ENCODE measurements at places on chromosomes 1 and 21.

GRCh38 chr1:179754041-179754624 is 11.0 kb downstream of the FAM163A start:
- no peak for DNase-seq

GRCh38 chr1:200166411-200166810 is 138.9 kb downstream of the NR5A2 start:
- DNase-seq = no peak

- peak; percentile 46 for DNase-seq
Observed at GRCh38 chr1:165068741-165069140, 287.8 kb downstream of the LMX1A start.

GRCh38 chr1:203629016-203629506 is 2.4 kb downstream of the ATP2B4 start:
- DNase-seq = no peak

GRCh38 chr1:29256394-29256793 is 20.1 kb downstream of the PTPRU start:
- DNase-seq = no peak

DNA sequence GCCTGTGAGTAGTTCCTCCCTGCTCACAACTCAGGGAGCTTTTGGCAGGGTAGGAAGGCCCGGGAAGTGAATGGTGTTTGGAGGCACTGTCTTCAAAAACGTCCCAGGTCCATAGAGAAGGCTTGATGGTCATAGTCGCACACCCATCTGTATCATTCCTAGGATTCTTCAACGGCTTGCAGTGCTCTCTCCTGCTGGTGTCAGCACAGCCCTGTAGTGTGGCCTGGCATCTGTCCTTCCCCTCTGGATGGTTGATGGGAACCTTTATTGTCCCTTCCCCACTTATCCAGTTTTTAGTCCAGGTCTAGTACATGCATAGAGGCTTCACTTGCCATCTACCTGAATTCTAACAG is 142.8 kb upstream of the HOOK1 start:
- no peak for DNase-seq

DNA sequence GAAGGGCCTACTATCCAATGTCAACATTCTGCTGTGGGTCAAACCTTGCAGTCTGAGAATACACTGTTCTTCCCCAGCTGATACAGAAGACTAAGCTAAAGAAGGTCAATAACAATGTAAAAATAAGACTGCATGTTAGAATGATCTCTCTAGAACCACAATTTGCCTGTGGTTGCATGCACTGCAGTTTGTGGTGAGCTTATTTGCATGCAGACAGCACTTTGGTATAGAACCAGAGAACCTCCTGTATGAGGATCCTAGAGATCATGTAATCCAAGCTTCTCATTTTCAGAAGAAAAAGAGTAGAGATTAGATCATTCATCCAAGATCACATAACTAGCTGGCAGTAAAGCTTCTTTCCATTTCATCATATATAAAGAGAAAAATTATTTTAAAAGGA is 15.8 kb downstream of the SYNJ1 start:
- DNase-seq = no peak

DNA sequence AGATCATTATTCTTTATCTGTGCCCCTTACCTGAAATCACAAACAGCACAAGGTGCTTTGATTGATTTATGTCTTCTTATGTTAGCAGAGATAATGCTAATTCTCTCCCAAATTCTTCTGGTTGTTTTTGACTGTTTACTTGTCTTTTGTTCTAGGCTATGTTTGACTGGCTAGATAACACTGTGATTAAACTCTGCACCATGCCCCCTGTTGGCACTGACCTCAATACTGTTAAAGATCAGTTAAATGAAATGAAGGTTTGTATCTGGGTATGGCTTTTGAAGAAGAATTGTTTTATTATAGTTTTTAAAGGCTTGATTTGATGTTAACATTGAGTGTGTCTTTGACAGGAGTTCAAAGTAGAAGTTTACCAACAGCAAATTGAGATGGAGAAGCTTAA is 49.6 kb upstream of the BMP8A start:
- DNase-seq = no peak

DNA sequence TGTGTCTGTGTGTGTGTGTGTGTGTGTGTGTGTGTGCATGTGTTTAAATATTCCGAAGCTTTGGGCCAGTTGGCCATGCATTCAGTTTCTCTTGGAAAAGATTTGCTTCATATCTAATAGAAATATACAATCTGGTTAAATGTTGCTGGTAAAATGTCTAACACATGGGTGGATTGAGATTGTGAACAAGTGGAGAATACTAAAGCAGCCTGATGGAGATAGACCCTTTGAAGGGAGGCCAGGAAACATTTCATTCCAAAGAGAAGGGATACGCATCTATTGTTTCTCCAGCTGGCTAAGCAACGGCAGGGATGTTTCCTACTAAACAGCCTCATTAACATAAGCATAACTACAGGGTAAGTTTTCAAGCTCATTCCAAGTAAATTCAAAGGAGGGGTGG is 257.5 kb upstream of the PTBP2 start:
- DNase-seq = no peak

DNA sequence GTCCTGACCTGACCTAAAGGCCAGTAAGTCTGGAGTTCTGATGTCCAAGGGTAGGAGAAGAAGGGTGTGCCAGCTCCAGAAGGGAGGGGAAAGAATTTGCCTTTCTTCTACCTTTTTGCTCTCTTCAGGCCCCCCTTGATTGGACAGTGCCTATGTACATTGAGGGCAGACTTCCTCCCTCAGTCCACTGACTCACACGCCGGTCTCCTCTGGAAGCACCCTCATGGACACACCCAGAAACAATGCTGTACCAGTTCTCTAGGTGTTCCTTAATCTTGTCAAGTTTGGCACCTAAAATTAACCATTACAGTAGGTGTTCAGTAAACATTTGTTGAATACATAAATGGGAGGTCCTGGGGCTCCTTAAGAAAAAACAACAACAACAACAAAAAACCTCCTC is 51.0 kb upstream of the POU2F1 start:
- no peak for DNase-seq

DNA sequence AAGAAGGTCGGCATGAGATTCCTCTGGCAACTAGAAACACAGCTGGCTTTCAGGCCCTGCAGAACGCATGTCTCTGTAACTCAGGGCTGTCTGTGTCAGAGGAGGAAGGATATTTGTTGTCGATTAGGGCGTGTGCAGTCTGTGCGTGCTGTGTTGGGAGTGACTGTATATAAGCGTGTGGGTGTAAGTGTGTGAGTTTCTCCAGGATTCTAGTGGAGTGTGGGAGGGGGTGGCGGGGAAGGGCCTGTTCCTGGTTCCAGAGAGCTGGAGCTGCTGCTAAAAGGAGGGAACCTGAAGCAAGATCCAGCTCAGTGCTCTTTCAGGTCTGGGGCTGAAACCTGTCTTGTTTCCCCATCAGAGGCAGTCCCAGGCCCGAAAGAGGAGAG is 74.3 kb downstream of the SLC16A1 start:
- DNase-seq = peak; percentile 26

GRCh38 chr1:112517231-112517630 is 8.5 kb downstream of the WNT2B start:
- no peak for DNase-seq

- DNase-seq = no peak
Observed at GRCh38 chr1:59288046-59288445, 8.8 kb upstream of the FGGY start.

DNA sequence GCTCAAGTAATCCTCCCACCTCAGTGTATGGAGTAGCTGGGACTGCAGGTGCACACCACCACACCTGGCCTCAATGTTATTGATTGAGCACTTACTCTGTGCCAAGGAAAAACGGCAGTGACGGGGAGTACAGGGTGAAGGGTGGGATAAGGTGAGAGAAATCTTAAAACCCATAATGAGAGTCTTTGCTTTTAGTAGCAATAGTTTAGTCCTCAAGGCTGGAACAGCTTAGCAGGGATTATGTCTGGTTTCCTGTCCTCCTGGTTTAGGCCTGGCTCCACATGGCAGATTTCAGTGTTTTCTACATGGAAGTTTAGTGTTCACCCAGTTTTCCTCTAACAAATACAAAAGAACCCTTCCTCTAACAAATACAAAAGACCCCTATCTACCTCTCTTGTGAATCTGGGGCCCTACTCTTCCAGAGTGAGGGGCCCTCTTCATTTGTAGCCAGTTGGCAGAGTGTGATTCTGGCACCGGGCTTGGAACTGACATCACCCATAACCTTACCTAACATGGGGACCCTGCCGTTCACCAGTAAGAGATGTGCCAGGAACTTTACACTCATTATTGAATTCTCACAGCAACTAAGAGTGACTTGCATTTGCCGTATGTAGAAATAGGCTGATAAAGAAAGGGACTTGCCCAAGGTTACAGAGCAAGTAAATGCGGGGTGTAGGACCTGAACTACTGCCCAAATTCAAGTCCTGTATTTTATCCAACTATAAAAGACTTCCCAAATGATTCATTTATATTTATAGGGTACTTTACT is 6.9 kb downstream of the ZNF691 start:
- no peak for DNase-seq

DNA sequence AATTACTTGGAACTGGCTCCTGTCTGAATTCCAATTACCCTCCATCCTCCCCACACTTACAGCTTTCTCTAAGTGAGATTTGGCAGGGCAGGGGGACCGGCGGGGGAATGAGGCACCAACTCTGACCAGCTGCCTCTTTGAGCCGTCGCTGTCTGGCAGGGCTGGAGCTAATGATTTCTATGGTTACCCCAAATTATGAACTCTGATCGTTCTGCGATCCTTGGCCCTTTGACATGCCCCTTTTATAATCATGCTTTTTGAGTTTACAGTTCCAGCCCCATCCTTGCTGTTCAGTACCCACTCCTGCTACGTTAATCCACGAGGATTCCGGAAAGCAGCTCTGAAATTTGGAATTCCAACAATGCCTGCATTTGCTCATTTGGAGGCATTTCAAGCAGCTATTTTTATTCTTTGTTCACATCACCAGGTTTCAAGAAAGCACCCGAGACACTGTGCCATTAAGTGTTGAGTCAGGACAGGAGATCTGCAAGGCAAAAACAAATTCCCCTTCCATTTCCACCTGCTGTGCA is 54.6 kb upstream of the LBR start:
- no peak for DNase-seq

DNA sequence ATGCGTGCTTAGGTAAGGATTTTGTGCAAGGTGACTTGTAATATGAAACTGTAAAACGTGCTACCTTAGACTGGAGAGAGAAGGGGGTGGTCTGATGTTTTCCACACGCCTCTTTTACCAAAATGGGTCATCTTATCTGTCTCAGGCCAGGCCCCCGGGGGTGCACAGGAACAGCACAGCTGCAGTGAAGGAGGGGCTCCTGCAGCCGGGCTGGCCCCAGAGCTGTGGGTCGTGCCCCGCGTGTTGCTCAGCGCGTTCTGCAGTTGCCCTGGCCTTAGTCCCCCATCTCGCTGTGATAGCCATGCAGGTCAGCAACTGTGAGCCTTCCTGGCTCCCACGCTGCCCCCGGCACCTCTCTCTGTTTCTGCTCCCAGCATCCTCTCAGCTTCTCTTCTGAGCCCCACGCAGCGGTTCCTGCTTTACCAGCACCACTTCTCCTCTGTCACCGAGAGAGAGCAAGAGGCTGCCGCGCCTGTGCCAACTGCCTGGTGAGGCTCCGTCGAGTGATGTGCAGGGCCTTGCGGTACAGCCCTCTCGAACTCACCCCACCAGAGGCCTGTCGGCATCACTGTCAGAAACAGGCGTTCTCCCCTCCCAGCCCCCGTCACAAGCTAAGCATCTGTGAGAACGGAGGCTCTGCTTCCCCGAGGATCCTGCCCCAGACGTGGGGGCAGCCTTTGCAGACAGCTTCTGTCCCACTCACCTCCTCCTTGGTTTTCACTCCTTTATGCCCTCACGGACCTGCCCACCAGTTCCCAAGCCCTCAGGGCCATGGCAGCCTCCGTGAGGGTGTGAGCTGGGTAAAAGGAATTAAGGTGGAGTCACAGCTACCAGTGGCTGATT is 73.3 kb downstream of the ADARB1 start:
- DNase-seq = peak; percentile 58

- no peak for DNase-seq
Observed at GRCh38 chr1:20142001-20142710, 3.0 kb downstream of the PLA2G2F start.

DNA sequence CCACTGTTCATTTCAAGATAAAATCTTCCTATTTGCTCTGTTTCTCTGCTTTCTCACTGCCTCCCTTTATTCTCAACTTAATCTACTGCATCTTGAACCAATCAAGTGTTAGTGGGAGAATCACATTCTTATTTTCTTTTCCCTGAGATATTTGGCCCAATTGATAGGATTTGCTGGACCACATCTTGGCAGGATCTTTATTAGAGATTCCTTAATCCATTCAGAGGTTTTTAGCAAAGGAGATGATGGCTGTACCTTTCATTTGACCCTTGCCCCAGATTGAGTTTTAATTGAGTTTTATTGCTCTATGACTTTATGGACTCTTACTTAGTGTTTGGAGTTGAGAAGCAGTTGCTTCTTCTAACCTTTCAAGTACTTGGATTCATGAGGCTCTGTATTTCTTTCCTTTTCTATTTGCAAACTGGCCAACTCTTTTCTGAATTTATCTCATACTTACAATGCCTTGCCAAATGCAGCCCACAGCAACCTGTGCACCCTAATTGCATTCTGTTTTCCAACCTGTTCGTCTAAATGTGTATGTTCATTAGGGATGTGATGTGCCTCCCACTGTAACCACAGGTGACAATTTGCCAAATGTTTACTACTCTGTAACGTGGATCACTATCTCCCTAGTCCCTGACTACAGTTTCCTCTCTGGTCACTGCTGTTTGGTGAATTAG is 274.8 kb upstream of the KAZN start:
- DNase-seq = no peak

- no peak for DNase-seq
Observed at GRCh38 chr1:57353654-57354053, 70.2 kb downstream of the DAB1 start.

DNA sequence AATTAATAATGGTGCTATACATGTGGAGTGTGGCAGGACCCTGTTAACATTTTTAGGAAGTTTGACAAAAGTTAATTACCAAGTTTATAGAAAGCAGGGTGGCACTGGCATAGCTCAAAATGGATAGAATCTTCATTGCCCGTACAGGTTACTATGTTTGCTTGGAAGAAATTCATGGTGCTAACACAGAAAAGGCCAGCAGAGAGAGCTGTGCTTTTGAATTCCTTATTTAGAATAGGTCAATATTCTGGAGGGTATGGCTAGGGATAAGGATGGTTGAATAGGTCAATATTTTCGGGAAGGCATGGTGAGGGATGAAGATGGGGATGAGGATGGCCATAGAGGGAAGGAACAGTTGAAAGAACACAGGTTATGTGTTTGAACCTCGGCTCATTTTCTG is 345.1 kb downstream of the LMO4 start:
- DNase-seq = no peak
